ENCODE measurements at places on chromosomes 4 and X.

- no peak for DNase-seq
Observed at GRCh38 chr4:44720371-44720770, 6.0 kb downstream of the GNPDA2 start.

- DNase-seq: no peak
Observed at GRCh38 chrX:96579252-96579651, 105.4 kb upstream of the DIAPH2 start.

DNA sequence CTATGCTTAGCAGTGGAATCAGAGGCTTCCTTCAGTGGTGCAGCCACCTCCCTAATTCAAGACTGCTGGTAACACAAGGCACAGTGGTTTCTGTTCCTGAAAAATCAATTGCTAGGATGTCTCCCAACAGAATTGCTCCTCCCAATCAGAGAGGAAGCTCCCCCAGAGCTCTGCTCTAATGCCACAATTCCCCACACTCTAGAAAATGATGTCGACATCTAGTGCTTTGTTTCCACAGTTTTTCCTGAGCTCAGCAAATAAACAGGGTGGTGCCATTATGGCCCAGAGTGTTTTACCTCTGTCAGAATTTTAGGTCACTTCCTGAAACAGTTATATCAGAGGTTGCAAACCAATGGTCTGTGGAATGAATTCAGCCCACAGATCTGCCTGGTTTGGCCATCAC lies 24.7 kb downstream of the TAB3 start:
- peak; percentile 3 for DNase-seq

DNA sequence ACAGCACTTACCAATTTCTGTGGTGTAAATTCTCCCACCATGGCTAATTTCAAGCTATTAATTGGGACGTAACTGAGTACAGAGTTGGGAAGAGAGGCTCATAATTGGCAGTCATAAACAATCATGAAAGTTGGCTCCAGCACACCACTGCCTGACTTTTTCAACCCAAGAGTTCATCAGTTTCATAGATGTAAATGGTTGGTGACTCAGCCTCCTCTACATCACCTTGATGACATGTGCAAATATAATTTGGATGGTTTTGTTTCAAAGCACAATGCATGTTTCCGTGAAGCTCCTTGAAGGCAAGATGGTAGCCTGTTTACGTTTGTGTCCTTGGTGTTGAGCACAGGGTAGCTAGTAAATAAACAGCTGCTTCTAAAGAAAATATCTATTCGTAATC lies 235.1 kb downstream of the LDB2 start:
- DNase-seq: no peak

- DNase-seq: no peak
Observed at GRCh38 chr4:45072981-45073380, 346.6 kb upstream of the GNPDA2 start.

DNA sequence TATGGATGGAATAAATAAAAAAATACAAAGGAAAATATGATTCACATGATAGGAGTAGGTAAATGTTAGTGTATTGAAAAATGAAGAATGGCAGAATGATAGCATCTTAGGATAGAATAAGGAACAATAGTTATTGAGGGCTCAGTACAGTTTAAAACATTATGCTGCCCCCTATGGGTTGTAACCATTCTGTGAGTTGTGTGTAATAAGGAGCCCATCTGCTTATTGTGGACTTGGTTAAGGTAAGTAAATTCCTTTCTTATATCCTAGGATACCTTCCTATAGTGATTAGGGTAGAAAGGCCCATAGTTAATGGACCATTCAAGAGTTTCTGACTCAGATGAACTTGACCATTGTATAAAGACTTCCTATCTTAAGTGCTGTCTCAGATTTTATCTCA lies 195.8 kb downstream of the PDHA2 start:
- no peak for DNase-seq

GRCh38 chrX:121000589-121000988 lies 15.0 kb upstream of the CT47A1 start:
- no peak for DNase-seq

GRCh38 chrX:23195761-23196160 lies 138.9 kb upstream of the PTCHD1 start:
- DNase-seq: no peak

DNA sequence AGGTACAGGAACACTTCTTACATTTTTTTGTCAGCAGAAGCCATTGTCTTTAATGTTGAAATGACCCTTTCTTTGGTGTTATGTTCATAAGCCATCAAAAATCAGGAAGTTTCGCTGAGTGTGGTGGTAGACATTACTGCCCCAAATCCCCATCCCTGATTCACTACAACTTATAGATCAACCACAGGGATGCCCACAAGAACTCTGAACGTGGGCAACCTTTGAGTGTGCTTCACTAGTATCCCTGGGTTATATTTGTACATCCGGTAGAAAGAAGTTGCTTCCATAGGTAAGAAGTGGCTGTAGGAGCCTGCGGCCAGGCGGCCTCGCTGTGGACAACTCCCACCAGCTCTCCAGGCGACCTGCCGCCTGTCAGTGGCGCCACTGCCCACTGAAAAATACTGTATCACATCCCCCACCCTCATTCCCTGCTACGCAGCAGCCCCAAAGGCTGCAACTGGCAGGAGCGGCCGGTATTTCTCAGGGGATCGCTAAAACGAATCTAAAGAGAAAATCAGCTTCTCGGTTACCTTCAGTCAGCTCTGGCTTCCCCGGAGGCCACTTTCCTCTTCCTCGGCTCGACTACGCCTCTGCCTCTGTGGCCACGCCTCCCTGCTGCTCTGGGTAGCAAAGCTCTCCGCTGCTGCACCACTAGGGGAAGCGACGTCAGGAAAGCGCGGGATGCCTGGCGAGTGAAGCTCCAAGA lies 13.9 kb upstream of the ETDC start:
- DNase-seq: no peak

- DNase-seq: no peak
Observed at GRCh38 chrX:68433155-68433980, at the start of gene OPHN1. OPHN1 (minus strand) TSS chrX:68433495; CDS start chrX:68433020, 475 bp downstream.

GRCh38 chr4:62285026-62285425 lies 1084.9 kb downstream of the ADGRL3 start:
- DNase-seq: no peak

DNA sequence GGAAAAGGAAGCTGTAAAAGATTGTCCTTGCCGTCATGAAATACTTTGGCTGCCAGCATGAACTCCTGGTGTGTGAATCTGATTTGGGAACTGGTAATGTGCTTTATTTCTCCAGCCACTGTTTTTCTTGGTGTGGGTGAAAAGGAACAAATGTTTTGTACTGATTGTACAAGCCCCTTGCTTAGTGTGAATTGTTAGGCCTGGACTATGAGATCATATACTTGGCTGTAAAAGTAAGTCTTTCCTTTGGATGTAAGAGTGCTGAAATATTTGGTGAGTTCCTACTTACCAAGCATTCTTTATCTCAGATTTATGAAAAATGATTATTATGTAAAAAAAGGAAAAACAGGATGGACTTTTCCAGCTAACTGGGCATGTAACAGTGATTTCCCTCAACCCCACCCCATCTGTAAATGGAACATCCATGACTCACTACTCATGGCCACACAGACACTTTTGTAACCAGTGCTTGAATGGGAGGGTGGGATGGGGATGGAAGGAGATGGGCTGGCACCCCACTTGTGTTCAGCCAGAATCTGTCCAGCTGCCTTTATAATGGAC lies 6.3 kb downstream of the FNIP2 start:
- no peak for DNase-seq

DNA sequence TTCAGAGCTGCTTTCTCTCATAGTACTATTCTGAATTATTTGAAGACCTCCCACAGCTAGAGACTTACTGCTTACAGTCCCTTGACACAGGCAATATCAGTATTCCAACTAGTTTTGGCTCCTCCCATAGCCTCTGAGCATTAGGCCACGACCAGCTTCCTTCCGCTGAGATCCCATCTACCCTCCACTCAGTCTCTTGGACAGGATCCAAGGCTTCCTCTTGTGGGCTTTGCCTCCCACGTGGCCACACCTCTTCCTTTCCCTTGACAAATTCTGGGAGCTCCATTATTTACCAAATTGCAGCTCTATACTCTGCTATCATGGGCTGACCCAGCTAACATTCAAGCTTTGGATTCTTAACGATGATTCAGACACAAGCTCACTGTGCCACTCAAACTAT lies 470.4 kb upstream of the GALNT7 start:
- no peak for DNase-seq

- DNase-seq: no peak
Observed at GRCh38 chr4:181659876-181660275, 583.3 kb upstream of the TENM3 start.

- no peak for DNase-seq
Observed at GRCh38 chrX:100377826-100378225, 32.2 kb downstream of the PCDH19 start.

DNA sequence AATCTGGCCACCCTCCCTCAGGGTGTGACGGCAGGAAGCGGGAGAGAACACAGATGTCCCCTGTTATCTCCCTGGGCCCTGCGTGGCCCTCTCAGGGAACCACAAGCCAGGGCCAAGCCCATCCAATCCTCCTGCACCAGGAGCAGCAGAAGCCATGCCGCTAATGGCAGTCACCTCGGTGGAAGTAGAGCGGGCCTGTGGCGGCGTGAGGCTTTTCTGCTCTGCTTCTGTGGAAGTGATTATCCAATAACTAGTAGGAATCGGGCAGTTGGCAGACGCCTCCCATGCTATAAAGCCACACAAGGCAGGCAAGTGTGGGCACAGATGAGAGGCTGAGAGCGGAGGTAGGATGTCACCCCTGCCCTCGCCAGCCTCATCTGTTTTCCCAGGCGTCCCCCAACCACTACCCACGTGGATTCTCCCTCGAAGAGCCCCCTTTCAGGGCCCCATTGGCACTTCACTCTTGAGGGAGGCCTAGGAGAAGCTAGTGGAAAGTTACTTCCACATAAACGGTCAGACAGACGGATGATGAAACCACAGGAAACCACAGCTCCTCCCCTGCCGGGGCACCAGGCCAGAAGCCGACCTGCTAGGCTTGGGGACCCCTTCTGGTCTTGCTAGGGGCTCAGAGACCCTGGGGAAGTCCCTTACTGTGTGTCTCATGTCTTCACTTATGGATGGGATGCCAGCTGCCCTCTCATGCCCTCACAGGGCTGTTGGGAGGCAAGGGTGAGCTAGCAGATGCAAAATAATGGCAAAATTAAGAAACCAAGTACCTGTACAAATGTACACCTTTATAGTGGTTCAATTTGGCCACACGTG lies 18.8 kb upstream of the TMSB4X start:
- peak; percentile 84 for DNase-seq

GRCh38 chr4:8580321-8581093 lies at the start of gene GPR78:
GPR78 (plus strand) TSS chr4:8580392; CDS start chr4:8580983, 591 bp downstream.
- no peak for DNase-seq

DNA sequence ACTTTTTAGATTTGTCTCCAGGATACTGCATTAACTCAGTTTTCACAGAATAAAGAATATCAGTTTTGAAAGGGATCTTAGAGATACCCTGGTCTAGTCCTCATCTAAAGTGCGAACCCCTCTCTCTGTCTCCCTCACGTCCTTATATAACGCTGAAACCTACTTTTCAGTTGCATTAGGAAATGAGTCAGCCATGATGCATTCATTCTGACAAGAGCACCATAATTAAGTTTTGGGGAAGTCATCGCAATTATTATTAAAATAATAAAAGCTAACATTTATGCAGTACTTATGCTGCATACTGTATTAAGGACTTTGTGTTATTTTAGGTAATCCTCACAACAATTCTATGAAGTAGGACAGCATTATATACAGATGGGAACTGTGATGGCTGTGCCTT lies 116.1 kb downstream of the REELD1 start:
- DNase-seq: no peak

DNA sequence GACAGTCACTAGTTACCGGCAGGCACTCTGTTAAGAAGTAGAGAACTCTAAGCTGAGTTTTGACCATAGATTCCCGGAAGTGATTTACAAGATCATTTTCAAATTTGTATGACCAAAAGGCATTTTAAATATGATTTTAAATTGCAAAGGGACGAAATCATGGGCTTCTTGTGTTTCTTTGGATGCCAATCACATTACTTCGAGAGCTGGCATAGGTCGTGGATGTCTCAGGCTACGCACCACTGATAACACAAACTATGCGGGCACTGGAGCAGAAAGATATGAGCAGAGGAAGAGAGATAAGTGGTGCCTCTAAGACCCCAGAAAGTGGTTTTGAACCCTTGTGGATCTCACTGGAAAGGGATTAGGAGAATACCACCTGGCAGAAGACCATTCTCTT lies 294.2 kb upstream of the FTHL17 start:
- DNase-seq: no peak

GRCh38 chr4:163772238-163772637 lies 277.7 kb downstream of the TMA16 start:
- DNase-seq: no peak

GRCh38 chr4:148007314-148007760 lies 275.4 kb downstream of the ARHGAP10 start:
- no peak for DNase-seq

DNA sequence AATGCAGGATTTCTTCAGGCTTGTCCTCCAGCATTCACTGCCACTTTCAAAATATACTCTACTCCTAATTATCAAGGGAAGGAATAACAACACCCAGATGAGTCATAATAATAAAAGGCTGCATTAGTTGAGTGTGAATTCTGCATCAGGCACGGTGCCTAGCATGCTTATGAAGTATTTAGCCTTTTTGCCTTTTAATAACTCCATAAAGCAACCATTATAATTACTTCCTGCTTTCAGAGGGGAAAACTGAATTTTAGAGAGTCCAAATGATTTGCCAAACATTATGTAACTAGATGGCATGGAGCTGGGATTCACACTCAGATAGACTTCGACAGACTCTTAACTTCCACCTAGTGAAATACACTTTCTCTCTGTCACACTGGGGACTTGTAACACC lies 2365.5 kb downstream of the PCDH7 start:
- no peak for DNase-seq

- no peak for DNase-seq
Observed at GRCh38 chr4:3680656-3681055, 85.5 kb upstream of the ADRA2C start.

DNA sequence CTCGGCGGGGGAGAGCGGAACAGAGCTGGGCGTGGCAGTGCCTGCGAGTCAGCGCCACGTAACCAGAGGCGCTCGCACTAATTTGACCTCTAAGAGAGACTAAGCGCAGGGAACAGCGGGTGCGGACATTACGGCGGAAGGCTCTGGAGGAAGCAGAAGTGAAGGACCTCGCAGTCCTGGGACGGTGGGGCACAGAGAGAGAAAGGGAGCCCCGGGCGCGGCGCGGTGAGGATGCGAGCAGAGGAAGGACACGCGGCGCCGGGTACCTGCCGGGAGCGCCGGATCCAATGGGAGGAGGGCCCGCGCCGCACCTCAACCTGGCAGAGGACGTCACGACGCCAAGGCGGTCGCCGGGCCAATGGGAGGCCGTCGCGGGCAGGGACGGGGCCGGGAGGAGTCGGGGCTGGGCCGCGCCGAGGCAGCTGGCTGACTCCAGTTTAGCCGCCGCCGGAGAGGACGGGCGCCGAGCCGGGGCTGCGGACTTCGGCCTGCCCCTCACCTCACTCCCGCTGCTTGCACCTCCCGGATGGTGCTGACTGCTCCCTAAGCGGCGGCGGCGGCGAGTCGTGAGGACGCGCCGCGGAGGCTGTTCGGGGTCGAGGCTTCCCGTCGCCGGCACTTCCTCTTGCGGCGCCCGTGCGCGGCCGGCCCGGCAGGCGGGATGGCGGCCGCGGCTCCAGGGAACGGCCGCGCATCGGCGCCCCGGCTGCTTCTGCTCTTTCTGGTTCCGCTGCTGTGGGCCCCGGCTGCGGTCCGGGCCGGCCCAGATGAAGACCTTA lies at the start of gene TMEM165:
TMEM165 (plus strand) TSS at position 429 of the 779 bp plus-strand sequence; CDS start at position 662, 233 bp downstream.
- DNase-seq: peak; percentile 52

GRCh38 chr4:9969526-9970398 lies 51.5 kb downstream of the SLC2A9 start:
- no peak for DNase-seq

GRCh38 chr4:46894826-46895225 lies 14.2 kb downstream of the COX7B2 start:
- no peak for DNase-seq
